ENCODE measurements at places on chromosomes 4 and X.

- DNase-seq: no peak
Observed at GRCh38 chrX:155056877-155057792, 13.8 kb downstream of the CMC4 start.

- DNase-seq: no peak
Observed at GRCh38 chr4:38050560-38051350, 90.6 kb downstream of the PTTG2 start.

DNA sequence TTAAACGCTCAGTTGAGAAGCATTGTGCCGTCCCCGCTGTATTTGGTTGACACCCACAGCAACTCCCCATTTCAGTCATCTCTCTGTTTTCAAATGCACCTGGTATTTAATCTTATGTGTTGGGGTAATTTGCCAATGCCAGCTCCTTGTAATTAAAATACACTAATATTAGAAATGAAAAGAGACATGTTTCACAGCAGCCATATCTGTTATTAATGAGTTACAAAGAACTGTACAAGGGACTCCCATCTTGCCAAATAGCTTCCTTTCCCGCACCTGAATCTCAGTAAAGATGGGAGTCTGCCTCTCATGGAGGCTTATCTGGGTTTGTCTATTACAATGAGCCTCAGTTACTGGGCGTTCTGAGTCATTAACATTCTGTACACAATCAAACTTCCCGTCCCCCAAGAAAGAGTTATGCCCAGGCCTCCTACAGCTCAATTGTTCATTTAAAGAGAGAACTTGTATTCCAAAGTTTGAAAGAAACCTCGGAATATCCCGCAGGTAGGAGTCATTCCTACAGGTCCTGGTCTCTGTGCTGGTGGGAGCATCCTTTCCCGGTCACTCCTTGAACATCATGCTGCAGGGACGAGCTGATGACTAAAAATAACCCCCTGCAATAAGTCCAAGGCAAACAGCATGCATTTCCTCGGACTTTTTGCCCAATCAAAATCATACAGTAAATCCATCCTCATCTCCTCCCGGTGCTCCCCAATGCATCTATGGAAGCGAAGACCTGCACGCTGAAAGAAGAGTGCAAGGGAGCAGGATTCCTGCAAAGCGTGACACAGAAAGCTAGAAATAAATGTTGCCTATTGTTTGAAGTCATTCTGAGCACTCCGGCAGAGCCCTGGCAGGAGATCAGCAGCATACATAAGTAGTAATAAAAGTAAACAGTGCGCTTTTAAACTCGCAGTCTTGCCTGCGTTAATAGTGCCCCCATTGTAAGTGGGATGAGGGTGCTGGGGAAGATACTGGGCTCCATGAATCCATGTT lies 926 bp downstream of the NDP start:
- no peak for DNase-seq

- DNase-seq: no peak
Observed at GRCh38 chrX:118564498-118564897, 68.9 kb downstream of the DOCK11 start.

DNA sequence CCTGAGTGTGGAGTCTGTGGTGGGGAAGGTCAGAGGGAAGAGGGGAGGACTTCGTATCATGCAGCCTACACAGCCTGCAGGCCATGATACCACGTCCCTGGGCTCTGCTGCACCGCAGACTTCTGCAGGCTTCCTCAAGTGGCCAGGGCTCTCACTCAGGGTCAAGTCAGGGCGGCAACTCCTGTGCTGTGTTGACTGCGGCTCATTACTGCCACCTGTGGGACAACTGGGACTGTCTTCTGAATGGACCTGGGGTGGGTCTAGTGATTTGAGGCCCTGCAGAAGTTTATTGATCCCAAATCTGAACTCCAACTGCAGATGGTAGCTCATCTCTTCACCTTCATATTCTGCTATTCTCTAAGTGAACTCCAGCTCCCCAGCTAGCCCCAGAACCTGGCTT lies 167.1 kb downstream of the NSUN7 start:
- no peak for DNase-seq

GRCh38 chr4:114924311-114924710 lies 189.1 kb downstream of the NDST4 start:
- DNase-seq: no peak

GRCh38 chr4:133969202-133969848 lies 232.3 kb downstream of the PABPC4L start:
- DNase-seq: no peak

- no peak for DNase-seq
Observed at GRCh38 chrX:150162141-150162540, 201.0 kb upstream of the MAMLD1 start.

DNA sequence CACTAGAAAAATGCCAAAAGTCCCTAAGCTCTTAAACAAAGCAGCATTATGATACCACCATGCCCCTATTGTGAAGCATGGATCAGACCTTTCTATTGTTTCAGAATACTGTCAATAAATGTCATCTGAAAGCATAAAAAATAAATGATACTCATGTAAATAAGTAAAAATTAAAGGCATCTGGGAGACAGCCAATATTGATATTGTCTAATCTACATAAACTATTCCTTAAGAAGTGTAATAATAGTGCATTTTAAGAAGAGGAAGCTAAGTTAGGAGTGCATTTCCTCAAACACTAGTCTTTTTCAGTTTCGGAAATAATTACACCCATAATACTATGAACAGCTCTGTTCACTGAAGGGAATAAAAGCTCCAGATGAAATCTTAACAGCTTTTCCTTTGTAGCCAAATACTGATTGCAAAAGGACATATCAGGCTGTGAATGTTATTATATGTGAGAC lies 181.6 kb downstream of the SPOCK3 start:
- DNase-seq: no peak

Data from activated CD8-positive, alpha-beta memory T cell treated with anti-CD3 and anti-CD28 coated beads for 48 hours (primary cell).